ENCODE measurements at places on chromosomes 7 and 10.

DNA sequence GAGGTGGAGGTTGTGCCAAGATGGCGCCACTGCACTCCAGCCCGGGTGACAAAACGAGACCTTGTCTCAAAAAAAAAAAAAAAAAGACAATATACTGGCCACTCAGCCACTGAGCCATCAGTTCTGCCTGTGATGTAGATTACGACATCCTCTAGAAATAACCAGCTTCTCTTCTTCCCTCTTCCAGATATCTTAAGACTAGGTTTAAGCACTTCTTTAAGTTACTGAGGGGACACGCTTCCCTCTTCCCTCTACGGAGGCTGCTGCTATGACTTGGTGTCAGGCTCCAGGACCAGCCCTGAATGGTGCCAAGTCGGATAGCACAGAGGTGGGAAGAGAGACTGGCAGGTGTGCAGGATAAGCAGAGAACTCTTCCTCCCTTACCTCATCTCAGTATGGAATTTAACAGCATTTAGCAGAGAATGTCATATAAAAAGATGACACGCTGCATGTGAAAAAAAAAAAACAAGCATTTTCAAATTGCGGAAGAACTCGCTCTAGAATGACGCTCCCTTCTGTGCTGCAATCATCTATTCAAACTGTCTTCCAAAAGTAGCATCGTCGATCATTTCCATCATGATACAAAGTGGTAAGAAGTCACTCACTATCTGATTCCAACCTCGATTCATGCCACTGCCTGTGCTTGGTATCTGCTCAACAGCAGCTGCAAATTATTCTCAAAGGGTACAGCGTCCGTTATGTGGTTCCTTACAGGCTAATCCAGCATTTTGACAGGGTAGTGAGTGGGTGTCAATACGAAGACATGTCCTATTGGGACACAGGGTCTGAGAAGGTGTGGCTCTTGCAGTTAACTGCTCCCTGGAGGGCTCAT is 13.8 kb downstream of the DAGLB start:
- no peak for DNase-seq

- no peak for DNase-seq
Measured at GRCh38 chr7:54349229-54349628, 192.9 kb upstream of the VSTM2A start.

DNA sequence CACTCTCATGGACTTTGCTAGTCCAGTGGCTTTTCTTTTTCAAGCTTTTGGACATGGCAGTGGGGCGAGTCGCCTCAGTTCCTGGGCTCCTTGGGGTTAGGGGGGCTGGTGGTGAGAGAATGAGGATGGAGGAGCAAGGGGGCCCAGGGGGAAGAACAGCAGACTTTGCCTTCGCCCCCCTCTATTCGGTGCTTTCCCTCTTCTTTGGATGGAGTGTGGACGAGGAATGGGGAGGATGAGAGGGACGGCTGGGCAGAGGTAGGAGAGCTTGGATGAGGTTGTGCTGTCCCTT is 255 bp downstream of the MAGI2 start:
- no peak for DNase-seq

DNA sequence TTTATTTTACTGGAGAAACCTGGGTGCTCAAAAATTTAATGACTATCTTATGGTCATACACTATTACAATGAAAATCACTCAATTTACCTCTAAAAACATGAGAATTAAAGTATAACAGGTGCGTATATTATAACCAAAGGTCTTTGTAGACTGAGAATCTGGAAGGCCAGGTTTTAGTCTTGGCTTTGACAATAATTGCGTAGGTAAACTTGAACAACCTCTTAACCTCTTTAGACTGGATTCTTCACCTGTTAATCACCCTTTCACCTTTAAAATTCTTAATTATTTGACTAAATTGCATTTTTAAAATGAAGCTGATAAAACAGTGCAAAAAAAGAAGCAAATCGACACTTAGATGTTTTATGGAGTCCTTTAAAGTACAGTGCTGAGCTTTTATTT is 156.1 kb downstream of the SEMA3E start:
- DNase-seq: no peak

DNA sequence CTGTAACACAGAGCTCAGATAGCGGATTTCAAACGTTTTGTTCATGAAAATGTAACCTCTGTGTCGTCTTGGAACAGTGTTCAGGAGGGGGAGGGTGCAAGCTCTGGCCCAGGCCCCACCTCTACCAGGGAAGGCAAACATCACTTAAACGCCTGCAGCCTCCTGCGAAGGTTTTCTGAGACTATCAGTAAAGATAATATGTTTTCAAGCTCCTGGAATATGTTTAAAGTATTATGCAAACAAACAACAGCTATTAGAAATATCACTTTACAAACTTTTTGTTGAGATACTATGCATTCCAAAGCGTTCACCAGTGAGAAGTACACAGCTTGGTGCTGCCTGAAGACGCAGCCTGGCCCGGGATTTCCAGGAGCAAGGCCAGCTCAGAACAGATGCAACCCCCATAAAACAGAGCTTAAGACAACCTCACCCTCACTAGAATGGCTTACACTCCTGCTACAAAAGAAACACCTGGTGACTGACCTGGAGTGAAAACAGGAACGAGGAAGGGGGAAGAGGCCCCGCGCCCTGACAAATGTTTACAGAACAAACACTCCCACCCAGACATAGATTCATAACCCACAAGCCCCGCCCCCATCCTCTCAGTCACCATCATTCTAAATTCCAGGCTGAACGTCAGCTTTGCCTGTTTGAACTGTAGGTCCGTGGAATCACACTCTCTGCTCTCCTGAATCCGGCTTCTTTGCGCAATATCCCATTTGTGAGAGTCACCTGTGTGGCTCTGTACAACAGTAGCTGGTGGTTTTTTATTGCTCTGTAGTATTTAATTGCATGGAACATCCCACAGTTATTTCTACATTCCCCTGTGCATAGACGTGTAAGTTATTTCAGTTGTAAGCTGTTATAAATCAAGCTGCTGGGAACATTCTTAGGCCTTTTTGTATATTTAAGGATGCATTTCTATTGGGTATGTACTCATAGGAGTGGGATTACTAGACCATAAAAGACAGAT is 155.0 kb downstream of the PTPRN2 start:
- DNase-seq: no peak

Measured in posterior cingulate gyrus (tissue), 11 donors.